RPMI8226 (cell line): ENCODE measurements at places on chromosomes 4 and X.

DNA sequence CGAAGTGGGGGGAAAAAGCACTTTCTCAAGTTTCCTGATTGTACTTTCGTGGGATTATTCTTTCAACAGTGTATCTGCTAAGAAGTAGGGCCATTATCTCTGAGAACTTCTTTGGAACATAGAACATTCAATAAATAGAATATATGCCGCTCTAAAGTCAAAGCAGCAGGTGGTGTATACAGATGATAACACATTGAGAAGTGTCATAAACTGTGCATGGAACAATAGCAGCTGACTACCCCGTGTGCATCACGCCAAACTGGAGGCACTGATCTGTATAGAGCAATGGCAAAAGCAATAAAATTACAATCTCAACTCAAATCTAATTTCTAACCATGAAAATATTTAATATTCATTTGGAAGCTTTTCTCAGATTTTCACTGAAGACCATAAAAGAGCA lies 175.3 kb downstream of the DCTD start:
- no peak for DNase-seq

DNA sequence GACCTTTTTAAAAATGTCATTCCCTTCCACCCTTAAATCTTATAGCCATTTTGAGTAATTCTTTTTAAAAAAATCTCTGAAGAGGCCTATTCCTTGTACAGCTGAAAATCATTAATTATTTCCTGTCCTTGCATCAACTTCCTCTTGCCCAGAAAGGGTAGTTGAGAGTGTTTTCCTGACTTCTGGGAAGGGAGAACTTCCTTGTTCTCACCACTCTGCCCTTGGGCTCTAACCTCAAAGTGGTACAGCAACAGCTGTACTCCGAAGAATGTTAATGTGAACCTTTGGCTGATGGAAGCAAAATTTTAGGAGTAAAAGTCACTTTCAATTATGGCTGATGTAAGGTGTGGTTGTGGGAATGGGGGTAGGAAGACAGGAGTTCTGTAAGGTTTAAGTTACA lies 15.1 kb upstream of the FABP2 start:
- DNase-seq: no peak

GRCh38 chrX:103211012-103211715 lies 3.7 kb upstream of the BEX4 start:
- DNase-seq: peak; percentile 14

GRCh38 chrX:87621697-87622096 lies 104.1 kb downstream of the KLHL4 start:
- DNase-seq: peak; percentile 17

DNA sequence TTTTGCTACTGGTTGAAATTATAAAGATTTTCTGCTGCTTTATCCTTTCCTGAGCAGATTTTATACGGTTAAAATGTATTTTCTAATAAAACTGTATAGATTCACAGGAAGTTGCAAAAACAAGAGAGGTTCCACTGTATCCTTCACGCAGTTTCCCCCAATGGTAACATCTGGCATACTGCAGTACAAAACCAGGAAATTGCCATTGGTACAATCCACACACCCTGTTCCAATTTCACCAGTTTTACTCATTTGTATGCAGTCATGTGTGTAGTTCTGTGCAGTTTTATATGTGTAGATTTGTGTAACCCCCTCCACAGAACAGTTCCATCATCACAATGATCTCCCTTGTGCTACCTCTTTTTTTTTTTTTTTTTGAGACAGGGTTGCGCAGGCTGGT lies 20.0 kb downstream of the DDX3X start:
- DNase-seq: no peak

DNA sequence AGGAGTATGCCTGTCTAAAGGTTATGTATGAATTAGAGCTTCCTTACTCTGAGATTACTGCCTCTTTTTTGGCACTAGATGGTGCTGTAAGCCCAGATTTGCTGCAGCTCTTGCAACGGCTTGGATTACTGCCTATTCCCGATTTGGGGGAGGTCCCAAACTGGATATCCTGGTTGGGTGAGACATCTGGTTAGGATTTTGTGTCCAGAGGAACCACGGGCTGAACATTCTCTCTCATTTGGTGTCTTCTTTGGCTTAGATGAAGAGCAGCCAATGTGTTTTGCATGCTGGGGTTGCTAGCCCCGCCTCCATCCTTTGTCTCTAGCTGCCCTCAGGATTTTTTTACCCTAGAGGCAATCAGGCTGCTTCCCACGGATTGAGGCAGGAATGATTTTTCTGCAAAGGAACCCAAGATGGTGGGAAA lies 31.9 kb downstream of the F8A1 start:
- peak; percentile 39 for DNase-seq

DNA sequence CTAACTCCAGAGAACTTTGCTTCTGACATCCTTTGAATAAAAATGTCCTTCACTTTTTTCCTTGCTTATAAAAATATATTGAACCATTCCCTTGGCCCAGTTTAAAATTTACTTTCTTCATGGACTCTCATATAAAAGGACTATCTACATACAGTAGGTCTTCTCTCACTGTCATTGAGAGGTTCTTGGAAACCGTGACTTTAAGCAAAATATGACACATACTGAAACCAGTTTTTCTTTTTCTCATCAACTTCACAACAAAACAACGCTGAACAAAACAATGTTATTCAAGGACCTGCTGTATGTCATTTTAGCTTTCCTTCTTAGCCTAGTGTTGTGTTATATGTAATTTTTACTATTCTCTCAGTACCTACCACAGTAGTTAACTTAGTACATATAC lies 496.8 kb downstream of the CENPC start:
- DNase-seq: no peak

DNA sequence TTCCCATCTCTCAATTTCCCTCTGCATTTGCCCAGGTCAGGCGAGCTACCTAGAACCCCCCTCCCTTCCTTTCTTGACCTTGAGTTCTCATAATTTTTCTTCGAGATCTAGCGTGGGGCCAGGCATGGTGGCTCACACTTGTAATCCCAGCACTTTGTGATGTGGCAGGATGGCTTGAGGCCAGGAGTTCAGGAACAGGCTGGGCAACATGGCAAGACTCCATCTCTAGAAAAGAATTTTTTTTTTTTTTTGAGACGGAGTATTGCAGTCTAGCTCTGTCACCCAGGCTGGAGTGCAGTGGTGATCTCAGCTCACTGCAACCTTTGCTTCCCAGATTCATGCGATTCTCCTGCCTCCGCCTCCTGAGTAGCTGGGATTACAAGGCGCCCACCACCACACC lies 4.5 kb upstream of the PORCN start:
- DNase-seq: no peak

- peak; percentile 3 for DNase-seq
Observed at GRCh38 chr4:124980276-124980752, 267.8 kb upstream of the ANKRD50 start.

DNA sequence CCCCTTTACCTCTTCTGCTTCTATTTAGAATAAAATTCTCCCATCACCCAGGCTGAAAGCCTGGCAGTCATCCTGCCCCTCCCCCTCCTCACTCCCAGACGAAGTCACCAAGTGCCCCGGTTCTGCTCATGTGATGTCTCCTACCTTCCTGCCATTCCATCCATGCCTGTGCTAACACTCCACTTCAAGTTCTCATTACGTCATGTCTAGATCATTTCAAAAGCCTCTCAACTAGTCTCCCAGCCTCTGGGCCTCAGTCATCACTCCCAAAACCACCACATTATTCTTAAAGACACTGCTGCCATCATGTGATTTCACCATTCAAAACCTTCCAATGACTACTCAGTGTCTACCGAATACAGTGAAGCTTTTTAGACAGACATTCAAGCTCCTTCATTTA lies 17.2 kb upstream of the HOPX start:
- no peak for DNase-seq

- DNase-seq: no peak
Observed at GRCh38 chr4:40587826-40588225, 41.8 kb downstream of the RBM47 start.

- no peak for DNase-seq
Observed at GRCh38 chr4:54999003-54999402, 126.4 kb downstream of the KDR start.

DNA sequence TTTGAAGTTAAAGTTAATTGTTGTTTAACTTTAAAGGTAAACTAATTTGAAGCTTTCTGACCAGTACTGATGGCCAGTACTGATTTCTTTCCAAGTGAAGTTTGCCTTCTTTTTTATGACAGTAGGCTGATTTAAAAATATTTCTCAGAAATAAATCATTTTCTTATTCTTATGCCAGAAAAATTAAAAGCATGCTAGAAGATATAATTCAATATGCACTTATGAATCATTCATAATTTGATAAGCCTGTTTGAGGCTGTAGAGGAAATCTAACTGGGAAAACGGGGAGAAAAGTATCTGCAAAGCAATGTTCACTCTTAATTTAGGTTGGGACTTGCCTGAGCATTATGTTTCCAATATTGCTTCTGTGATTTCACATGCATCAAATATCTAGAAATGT lies 1112.0 kb upstream of the INTU start:
- no peak for DNase-seq

- peak; percentile 23 for DNase-seq
Observed at GRCh38 chr4:127708985-127709384, 21.2 kb upstream of the SLC25A31 start.

GRCh38 chrX:103793545-103793940 lies 16.9 kb downstream of the PLP1 start:
- no peak for DNase-seq

GRCh38 chr4:55386073-55386472 lies 9.7 kb upstream of the TMEM165 start:
- peak; percentile 3 for DNase-seq

DNA sequence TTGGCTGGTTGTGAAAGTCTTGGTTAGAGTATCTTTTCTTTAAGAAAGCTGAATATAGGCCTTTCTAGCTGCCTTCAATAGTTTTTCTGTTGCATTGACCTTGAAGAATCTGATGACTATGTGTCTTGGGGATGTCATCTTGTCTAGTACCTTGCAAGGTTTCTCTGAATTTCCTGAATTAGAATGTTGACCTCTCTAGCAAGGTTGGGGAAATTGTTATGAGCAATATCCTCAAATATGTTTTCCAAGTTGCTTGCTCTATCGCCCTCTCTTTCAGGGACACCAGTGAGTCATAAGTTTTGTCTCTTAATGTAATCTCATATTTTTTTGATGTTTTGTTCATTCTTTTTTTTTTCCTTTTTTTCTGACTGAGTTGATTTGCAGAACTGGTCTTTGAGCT lies 194.7 kb downstream of the RAB28 start:
- no peak for DNase-seq

DNA sequence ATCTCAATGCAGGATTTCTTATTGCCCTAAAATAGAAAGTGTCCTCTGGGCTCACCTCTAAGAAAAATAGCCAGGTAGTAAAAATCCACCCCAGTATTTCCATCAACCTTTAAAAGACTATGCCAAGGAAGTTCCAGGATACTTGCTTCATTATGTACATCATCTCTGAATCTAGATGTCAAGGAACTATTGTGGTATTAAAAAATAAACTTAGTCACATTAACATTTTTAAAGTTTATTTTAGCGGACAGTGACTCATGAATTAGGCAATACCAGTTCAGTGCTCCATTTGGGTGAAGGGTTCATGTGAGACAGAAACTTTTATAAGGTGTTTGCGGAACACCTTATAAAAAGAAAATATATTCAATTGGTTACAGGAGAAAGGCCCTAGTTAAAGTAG lies 209.2 kb downstream of the ADAM29 start:
- no peak for DNase-seq

- peak; percentile 28 for DNase-seq
Observed at GRCh38 chr4:173301518-173302201, 32.5 kb downstream of the HMGB2 start.

DNA sequence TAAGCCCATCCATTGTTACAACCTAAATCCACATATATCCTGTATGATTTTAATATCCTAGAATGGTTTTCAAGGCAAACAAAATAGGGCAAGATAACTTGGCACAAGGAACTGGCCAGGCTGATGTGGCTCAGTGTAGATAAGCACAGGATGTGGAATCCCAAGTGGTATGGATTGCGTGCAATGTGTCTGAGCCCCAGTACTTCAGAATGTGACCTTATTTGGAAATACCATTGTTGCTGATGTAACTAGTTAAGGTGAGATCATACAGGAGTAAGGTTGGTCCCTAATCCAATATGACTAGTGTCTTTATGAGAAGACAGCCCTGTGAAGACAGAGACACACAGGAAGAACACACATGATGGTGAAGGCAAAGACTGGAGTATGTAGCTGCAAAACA lies 72.4 kb downstream of the IL21 start:
- no peak for DNase-seq

DNA sequence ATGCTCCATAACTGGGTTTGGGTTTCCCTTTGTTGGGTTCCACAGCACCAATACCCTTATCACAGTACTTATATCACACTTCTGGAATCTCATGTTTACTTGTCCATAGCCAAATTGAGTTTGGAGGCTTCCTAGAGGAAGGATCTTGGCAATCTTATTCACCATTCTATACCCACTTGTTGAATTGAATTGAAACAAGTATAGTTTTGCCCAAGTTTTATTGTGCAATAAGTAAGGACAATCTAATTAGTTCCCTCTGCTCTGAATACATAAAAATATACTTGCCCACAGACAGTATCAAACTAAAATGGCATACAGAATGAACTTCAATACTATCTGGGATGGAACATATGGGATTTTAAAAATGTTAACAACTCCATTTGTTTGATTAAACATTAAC lies 40.3 kb downstream of the SEC31A start:
- no peak for DNase-seq

GRCh38 chr4:88225232-88226105 lies 58.9 kb downstream of the PPM1K start:
- DNase-seq: no peak

DNA sequence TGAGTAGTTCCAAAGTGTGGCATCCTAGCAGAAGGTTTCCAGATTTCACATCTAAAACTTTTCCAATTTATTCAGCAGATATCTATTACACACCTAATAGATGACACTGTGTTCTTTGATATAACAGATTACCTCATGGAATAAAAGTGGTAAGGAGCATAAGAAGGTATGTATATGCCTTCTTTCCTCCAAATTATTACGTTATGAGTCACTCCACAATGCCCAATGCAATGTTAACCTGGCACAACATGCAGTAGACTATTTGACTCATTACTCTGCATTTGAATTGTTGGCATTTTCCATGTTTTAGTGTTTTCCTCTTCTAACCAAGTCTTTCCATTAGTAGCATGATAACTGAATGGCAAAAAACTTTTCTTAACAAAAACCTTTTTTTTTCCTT lies 383.6 kb downstream of the ADGRL3 start:
- no peak for DNase-seq

GRCh38 chrX:111180750-111181240 lies 84.8 kb downstream of the PAK3 start:
- DNase-seq: no peak

- DNase-seq: peak; percentile 8
Observed at GRCh38 chr4:153207567-153207966, 3.3 kb downstream of the TRIM2 start.

GRCh38 chr4:138816875-138817274 lies 198.7 kb upstream of the NOCT start:
- DNase-seq: no peak

- DNase-seq: peak; percentile 73
Observed at GRCh38 chrX:40006106-40007017, 91.4 kb downstream of the BCOR start.

DNA sequence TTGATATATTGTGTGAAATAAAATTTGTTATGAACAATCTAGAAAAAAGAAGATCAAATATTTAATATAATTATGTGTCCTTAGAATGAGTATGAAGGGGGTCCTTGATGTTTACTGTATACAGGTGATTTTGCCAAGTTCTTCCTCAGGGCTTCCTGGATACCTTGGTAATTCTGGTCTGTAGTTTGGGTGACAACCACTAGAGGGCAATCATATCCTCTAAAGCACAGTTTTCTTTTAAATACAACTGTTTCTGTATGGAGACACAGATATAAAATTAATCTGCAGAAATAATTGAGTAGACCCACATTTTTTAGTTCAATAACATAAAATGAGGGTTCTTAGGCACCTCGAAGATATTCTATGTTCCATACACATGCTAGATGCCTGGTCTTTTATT lies 157.7 kb downstream of the SPANXN1 start:
- DNase-seq: peak; percentile 43
